ENCODE measurements at places on chromosomes 6 and 20.

DNA sequence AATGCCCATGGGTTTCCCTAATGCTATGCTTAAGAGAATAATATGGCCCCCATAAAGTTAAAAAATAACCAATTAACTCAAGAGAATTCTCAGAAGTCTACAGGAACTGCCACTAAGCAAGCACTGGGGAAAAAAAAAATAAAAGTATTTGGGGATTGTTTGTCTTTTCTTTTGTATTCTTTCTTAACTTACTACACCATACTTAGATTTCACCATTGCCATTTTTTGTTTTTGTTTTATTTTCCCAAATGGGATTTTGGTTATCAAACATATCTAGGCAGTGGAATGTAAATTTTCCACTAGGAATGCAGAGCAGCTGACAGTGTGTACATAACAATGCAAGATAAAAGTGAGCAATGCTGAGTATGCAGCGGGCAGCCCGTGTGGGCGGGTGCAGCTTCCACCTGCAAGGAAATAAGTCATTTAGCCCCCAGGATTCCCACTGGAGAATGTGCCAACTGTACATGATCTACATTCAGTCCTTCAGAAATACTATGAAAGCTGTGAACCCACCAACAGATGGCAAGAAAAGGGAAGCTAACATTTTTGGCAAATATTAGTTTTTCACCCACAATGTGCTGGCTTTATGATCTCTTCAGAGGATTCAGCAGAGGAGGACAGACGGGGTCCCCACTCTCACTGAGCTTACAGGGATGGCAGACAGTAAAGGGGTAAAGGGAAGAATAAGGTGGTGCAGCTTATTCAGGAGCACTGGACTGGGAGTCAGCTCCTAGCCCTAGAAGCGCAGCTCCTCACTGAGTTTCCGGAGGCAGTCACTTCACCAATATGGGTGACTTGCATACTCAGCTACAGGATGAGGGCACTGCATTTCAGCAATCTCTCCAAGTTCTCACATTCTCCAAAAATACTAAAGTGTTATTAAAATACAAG is 44.4 kb downstream of the DCDC2 start:
- DNase-seq: peak; percentile 58

GRCh38 chr6:37866590-37867507 is 47.3 kb downstream of the ZFAND3 start:
- no peak for DNase-seq

- no peak for DNase-seq
Observed at GRCh38 chr20:16575390-16576140, 2.3 kb upstream of the KIF16B start.

GRCh38 chr20:57071954-57072583 is 194.4 kb downstream of the BMP7 start:
- DNase-seq: no peak

- no peak for DNase-seq
Observed at GRCh38 chr6:167664678-167665660, 161.7 kb upstream of the AFDN start.

DNA sequence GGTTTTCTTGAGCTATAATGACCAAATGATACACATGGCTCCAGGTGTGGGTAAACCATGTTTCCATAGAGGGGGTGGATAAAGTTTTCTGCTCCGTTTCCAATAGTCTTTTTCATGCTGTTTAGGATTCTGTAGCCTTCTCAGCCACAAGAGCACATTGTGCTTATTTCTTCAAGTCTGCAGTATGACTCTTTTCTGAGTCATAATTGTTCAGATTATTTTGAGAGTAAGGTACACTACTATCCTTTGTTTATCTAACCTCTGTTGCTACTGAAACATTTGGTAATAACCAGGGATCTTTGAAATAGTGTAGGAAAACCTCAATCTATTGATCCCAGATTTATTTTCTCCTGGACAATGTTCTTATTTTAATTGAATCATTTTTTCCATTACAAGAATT is 247.9 kb upstream of the BMP2 start:
- DNase-seq: no peak

- DNase-seq: no peak
Observed at GRCh38 chr20:11394145-11394833, 523.4 kb upstream of the BTBD3 start.

DNA sequence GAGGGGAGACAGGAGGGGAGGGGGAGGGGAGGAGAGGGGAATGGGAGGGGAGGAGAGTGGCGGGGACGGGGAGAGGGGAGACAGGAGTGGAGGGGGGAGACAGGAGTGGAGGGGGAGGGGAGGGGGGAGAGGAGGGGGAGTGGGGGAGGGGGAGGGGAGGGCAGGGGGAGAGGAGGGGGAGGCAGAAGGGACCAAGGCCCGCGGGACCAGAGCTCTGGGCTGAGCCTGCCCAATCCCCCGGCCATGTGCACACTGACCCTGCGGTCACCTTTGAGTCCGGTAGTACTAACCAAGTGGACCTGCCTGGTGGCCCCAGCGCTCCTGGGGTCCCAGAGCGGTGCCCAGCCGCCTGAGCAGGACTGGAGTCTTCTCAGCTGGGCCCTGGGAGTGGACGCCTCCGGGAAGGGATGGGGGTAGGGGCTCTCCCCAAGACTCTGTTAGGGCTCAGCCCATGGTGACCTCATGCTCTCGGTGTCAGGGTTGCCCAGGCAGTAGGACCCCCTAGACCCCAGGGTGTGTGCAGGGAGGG is 471 bp upstream of the KCNQ2 start:
- no peak for DNase-seq

DNA sequence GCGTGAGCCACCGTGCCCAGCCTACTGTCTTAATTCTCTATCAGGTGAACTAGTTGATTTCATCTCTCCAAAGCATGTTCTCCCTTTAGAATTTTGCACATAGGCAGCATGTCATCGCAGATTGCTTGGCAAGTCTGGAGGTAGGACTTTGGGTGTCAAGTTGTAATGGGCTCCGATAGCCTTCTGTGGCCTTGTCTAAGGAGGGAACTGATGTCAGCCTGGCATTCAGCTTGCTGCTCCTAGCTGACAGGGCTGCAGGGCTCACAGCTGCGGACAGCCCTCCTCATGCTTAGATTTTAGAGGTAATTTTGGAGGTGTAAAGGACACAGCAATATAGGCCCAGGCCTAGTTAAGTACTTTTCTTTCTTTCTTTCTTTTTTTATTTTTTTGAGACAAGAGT is 11.3 kb downstream of the CHMP4B start:
- DNase-seq: no peak

DNA sequence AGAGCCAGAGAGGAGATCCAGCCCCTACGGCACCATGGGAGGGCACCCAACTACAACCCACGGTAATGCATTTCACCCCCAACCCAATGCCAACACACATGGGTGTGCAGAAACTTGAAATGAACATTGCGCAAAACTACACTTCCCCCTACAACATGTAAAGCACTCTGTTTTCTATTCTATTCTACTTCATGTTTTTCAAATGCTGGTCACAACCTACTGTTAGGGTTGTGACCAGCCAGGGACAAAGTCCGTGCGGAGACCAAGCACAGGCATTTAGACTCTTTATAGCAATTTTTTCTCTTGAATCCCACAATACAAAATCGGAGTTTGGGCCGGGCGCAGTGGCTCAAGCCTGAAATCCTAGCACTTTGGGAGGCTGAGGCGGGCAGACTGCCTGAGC is 90.6 kb downstream of the MRPL14 start:
- no peak for DNase-seq

DNA sequence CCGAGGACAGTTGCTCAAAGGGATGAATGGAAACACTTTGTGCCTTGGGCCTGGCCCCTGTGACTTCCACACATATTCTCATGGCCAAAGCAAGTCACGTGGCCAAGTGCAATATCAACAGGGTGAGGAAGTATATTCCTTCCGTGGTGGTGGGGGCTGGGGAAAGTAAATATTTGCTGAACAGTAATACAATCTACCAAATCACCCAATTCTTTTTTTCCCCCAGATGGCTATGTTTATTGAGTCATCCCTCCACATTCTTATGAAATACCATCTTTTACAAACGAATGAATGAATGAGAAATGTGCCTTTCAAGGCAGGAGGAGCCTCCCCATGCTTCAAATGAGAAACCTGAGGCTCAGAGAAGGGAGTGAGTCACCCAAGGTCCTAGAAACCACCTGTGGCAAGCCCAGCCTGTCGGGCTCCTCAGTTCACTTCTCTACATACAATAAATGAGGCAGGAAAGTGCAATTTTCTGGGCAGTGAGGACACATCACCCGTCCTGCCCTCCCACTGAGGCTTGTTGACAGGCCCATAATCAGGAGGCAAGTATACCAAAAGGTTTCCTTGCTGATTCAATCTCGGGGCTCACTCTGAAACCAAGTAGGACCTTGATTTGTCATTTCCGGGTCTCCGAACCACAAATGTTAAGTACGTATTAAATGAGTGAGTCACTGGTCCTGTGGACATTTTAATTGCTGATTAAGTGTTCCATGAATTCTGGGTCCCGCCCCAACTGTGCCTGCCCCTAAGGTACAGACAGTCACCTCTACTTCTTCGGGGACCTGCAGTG is 25.3 kb upstream of the TOP1 start:
- DNase-seq: no peak

DNA sequence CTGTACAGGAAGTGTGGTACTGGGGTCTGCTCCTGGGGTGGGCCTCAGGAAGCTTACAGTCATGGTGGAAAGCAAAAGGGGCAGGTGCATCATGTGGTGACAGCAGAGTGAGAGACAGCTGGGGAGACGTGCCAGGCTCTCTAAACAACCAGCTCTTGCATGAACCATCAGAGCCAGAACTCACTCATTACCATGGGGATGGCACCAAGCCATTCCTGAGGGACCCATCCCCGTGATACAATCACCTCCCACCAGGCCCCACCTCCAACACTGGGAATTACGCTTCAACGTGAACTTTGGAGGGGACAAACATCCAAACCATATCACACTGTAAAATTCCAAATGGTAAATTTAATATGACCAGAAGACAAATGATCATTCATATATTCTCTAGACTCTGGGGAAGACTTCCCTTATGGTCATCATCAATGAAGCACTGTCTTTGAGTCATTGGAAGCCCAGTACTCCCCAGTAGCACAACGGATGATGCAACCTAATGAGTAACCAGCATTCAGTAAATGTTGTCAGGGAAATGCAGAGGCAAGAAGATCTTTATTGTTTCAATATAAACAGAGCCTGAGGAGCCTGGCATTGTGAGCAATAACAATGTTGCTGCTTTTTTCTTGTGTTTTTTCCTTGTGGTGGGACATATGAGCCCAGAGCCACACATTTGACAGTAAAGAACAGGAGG is 48.2 kb upstream of the RALY start:
- no peak for DNase-seq

DNA sequence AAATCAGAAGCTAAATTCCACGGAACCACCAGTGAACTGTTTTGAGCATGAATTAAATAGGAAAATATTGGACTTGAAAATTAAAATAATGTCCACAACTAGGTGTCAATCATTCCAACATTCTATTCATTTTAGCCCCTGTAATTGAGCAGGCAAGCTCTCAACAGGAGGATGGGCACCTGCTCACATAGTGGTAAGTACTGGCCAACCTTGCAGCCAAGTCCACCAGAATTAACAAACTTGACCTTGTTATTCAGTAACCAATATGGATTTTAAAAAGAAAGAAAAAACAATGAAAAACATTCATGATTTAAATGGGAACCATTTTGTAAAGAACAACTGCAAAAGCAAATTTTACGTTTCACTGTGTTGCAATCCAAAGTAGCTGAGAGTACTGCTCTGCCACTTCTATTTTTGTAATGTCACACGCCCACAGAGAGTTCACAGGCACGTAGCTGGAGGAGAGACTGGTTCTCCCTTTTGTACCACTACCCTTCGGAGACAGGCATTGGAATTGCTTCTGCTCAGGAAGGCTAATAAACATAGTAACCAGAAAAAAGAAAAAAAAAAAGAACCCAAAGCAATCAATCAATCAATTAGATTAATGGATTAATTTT is 75.2 kb upstream of the F13A1 start:
- no peak for DNase-seq

DNA sequence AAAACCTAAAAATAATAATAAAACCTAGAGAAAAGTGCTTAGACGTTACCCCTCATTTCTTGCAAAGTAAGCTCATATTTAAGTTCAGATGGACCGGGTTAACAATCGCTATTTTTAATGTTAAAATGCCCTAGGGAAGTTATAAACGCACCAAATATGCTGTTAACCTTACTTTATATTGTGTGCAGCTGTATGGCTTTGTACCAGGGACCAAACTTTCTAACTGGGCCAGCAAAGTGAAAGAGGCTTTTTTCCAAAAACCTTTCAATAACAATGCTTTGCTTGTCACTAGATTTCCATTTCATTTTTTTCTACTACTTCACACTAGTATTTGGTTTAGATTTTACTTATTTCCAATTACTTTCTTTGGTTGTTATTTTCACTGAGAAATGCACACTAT is 248.5 kb downstream of the FOXC1 start:
- DNase-seq: peak; percentile 30

- no peak for DNase-seq
Observed at GRCh38 chr6:45498591-45498990, 120.9 kb upstream of the SUPT3H start.

DNA sequence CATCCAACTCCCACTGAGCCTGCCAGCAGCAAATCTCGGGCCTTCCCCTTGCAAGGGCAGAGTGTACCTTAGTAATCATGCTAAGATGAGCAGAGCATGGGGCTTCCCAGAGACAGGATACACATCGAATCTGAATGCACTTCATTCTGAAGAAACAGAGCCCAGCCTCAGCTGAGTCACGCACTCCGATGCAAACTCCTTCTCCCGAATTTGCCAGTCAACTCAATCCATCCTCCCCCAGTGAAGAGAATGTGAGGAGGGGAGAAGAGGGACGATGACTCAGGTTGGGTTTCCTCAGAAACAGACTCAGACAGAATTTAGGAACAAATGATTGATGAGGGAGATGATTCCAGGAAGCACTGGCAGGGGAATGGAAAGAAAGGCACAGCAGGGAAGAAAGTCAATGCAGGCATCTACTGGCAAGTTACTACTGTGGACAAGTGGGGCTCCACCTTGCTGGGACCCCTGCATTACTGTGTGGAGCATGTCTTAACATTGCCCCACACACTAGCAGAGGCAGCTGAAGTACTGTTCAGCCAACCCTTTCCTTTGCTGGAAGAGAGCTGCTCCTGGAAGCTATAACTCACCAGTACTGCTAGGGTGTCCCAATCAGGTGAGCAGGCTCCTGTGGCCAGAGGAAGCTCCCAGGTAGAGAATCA is 251.6 kb downstream of the ADGB start:
- DNase-seq: no peak

GRCh38 chr6:118980063-118980462 is 45.1 kb upstream of the MCM9 start:
- DNase-seq: no peak

DNA sequence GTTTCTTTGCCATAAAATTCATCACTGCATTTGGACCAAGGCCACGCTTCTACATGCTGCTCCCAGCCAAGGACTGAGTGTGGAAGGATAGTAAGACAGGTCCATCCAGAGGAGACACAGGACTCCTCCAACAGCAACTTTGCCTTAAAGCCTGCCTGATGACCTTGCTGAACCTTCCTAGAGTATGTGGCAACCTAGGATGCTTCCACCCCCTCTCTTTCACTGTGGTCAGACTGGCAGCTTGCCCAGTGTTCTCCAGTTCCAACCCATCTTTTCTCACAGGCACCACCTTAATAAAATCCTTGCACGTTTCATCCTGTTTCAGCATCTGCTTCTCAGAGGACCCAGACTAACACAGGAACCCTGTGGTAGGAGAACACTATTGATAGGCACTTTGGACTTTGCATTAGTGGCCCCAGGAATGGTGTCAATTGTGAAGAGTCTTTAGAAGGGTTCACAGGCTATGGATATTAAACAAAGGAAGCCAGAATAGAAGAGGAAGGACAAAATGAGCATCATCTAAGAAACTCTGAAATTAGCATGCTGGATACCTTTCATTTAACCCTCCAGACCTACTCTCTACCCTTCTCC is 2.4 kb upstream of the PKHD1 start:
- no peak for DNase-seq

- DNase-seq: no peak
Observed at GRCh38 chr6:88361298-88361697, 195.2 kb upstream of the CNR1 start.
